ENCODE measurements at places on chromosomes 16 and 17.

DNA sequence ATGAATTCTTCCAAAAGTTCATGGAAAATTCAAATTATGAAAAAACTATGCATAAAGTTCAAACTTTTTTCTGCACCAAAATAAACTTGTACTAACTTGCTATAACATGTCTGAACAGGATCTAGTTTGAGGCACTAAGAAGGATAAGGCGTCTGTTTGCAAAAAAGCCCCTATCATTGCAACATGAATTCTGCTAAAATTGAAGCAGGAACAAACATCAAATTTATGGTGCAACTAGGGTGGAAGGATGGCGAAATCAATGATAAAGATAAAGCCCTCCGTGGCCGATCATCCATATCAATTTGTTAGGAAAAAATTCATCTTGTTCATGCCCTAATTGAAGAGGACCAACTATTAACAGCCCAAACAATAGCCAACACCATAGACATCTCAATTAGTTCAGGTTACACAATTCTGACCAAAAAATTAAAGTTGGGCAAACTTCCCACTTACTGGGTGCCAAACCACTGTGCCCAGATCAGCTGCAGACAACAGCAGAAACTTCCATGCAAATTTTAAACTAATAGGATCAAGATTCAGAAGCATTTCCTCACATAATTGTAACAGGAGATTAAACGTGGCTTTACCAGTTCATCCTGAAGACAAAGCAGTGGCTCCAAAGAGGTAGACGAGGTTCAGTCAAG, 12.9 kb downstream of the IL21R start:
- no peak for DNase-seq

GRCh38 chr16:68216240-68216639, 19.7 kb downstream of the ESRP2 start:
- no peak for DNase-seq

GRCh38 chr17:17076066-17076465, 33.8 kb downstream of the MPRIP start:
- no peak for DNase-seq

DNA sequence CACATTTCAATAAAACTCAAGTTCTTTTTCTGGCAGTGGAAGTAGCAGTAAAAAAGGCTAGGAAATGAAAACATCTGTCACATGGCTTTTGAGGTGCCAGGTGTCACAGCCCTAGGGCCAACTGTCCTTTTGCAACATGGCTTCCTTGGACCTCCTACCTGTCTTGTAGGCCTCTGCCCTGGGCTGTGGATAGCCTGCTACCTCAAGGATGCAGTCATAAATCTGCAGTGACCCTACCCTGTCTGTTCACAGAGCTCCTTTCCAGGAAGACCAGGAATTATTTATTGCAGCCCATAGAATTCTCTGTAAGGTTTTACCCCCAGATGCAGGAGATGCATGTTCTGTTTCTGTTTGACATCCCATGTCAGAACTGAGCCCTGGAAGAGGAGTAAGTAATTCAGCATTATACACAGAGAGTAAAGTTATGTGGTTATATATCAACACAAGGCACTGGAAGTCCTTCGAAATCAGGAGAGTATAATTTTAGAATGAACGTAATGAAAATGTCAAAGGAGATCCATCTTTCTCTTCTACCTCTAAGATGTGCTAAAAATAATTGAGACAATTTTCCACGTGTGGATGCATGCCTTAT, 172.6 kb downstream of the MAP2K4 start:
- no peak for DNase-seq

GRCh38 chr17:39622380-39623006, 4.3 kb upstream of the PPP1R1B start:
- no peak for DNase-seq

- peak; percentile 47 for DNase-seq
Measured at GRCh38 chr17:74760404-74761105, 12.1 kb downstream of the NHERF1 start.

GRCh38 chr16:47142486-47142820, 1.3 kb downstream of the NETO2 start:
- no peak for DNase-seq

DNA sequence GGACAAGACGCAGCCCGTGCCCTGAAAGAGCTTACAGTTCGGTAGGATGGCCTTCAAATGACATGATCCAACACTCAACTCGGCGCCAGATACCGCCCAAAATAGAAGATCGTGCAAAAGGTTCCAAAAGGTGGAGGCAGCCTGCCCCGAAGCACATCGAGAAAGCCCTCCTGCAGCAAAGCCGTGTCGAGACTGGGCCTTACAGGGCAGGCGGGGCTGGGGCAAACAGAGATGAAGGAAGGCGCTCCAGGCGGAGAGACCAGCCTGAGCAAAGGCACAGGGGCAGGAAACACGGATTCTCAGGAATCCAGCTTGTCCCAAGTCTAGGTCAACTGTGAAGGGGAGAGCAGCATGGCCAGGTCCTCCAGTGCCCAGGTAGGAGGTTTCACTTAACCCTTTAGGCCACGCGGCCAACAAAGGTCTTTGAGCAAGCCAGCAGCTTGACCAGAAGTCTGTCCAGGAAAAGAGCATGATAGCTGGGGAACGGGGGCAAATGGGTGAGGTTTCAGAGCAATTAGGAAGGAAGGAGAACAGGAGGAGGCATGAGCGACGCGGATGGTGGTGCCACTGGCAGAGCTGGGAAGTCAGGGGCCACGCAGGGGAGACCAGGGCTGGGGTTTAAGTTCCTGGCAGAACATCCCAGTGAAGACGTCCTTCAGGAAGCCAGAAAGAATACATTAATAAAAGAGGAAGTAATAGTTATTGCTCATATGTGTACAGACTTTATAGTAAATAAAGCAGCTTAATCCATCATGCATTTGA, 21.2 kb upstream of the EIF1 start:
- no peak for DNase-seq

DNA sequence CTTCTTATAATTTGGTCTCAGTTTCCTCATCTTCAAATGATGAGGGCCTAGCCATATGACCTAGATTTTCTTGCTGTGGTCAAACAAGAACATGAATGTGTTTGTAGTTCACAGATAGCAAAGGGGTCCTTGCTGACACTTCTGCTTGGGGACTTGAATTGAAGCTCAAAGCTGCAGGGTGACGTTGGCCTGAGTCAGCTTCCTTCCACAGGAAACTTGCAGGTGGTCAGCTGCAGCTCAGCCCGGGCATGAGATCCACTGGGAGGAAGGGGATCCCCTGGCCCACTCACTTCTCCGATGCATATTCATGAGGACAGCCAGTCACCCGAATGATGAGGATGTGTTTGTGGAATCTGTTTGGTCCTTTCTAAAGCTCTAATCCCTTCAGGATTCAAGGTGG, 42.6 kb upstream of the AXIN2 start:
- DNase-seq: no peak

- no peak for DNase-seq
Measured at GRCh38 chr16:81632392-81633146, 146.5 kb upstream of the PLCG2 start.

- no peak for DNase-seq
Measured at GRCh38 chr17:43308999-43309398, 75.2 kb upstream of the RNU2-1 start.

DNA sequence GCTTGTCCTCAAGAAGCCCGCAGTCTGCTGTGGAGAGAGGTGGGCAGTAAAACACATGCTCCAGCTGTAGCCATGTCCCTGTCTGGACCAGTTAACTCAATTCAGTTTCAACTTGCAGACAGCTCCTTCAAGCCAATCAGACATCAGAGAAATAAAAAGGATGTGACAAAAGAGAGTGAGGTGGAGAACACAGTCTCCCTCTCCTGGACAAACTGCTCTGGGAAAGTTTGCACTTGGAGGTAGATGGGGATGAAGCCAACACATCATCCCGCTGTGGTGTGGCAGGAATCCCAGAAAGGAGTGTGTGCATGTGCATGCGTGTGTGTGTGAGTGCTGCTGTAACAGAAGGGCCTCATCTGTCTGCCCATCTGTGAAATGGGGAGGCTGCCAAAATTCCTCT, 358.6 kb upstream of the ASIC2 start:
- no peak for DNase-seq

- no peak for DNase-seq
Measured at GRCh38 chr17:63337579-63337978, 108.5 kb downstream of the CYB561 start.

GRCh38 chr17:29086628-29087332, 43.8 kb downstream of the PIPOX start:
- no peak for DNase-seq

DNA sequence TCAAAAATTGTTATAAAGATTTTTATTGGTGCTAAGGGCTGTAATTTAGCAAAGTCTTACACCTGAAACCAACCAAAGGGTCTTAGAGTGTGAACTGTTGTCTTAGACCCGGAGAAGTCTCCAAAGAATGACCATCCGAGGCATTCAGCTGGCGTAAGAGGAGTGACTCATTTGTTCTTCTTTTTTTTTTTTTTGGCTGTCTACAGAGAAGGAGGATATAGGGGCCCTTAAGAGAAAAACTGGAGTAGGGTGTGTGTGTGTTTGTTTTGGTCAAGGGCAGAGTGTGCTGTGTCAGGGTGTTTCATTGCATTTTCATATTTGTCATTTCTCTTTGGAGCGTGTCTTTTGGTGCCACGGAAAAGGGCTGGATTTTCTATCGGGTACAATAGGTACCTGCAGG, 508.0 kb downstream of the WWOX start:
- DNase-seq: no peak

DNA sequence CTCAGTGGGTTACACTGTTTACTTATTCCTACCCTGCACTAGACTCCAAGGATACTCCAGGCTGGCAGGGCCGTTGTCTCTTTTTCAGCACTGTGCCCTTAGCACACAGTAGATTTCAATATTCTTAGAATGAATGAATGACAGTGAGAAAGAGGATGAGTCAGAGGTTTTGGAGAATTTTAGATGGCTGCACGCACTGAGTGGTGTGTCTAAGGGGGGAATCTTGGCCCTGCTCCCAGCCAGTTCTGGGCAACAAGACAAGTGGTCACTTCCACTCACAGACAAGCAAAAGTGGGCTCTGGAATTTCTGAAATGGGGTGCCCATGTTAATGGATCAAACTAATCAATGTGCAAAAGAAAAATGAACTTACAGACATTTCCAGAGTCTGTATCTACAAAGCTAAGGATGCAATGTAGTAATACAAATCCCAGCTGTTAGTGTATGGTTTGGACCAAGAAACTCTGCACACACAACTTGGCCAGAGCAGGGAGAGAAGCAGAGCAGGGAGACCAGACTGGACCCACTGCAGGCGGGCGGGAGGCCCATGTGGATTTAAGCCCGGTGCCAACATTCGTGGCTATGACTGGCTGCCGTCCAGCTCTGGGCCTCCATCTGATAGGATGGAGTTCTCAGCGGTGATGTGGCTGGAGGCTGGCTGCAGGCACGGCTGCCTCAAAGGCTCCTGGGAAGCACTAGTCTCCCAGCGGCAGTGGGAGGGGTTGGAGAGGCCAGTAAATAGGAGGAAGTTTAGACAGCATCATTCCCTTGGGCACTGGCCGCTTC, 95.6 kb upstream of the CDYL2 start:
- peak; percentile 42 for DNase-seq

GRCh38 chr16:87487361-87487924, 5.4 kb downstream of the ZCCHC14 start:
- DNase-seq: no peak

- peak; percentile 65 for DNase-seq
Measured at GRCh38 chr17:32998111-32998886, 6.7 kb downstream of the SPACA3 start.

DNA sequence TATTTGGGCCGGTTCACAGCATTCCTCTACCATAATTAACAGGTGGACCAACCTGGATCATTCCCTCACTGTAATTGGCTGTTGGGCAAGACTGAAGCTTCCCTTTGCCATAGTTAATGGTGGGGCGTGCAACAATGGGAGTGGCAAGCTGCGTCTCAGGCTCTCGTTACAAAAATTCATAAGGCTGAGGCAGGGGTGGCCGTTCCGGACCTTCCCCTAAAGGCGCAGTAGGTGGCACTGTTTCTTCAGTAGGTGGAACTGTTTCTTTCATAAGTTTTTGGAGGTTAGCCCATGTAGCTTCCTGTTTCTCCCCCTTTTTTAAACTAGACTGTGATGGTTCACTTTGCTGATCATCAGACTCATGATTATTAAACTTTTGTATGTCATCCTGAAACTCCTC, 17.0 kb upstream of the TMC5 start:
- DNase-seq: no peak

GRCh38 chr16:19659554-19659953, 58.5 kb downstream of the KNOP1 start:
- DNase-seq: peak; percentile 30

- peak; percentile 73 for DNase-seq
Measured at GRCh38 chr17:81487487-81488275, 24.9 kb downstream of the ACTG1 start.

- no peak for DNase-seq
Measured at GRCh38 chr17:75512926-75513640, 2.3 kb downstream of the CASKIN2 start.

DNA sequence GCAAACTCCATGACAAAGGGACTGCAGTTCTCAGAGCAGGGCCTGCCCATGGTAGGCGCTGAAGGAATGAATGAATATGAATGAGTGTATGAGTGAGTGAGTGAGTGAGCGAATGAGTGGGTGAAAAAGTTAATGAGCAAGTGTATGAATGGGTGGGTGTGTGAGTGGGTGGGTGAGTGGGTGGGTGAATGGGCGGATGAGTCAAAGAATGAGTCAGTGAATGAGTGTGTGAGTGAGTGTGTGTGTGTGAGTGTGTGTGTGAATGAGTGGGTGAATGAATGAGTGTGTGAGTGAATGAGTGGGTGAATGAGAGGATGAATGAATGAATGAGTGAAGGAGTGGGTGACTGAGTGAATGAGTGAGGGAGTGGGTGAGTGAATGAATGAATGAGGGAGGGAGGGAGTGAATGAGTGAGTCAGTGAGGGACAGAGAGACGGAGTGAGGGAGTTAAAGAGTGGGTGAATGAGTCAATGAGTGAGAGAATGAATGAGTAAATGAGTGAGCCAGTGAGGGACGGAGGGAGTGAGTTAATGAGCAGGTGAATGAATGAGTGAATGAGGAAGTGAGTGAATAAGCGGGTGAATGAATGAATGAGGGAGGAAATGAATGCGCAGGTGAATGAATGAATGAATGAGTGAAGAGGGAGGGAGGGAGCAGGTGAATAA, 11.1 kb upstream of the CHMP6 start:
- no peak for DNase-seq

DNA sequence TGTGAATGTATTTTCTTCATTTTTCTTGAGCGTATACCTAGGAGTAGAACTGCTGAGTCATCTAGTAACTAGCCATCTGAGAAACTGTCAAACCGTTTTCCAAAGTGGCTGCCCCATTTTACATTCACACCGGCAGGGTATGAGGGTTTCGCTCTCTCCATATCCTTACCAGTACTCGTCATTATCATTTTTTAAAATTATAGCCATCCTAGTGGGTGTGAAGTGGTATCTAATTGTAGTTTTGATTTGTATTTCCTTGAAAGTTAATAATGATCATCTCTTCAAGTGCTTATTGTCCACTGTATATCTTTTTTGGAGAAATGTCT, 6.0 kb downstream of the RNF157 start:
- no peak for DNase-seq

Data from substantia nigra (tissue), 51 donors.